ENCODE measurements at places on chromosomes 11 and 22. TPM values are rescaled to one million over a fixed set of nuclear protein-coding genes. Genes with fewer than 3 reads are reported as not detected.

GRM5 gene
- total RNA-seq = not detected

HBD gene
- total RNA-seq = not detected

CENPM gene
- 18.8 TPM for total RNA-seq

HOATZ gene
- total RNA-seq = not detected

- DNase-seq = peak; percentile 46
Measured at GRCh38 chr22:40176921-40177737, 596 bp upstream of the TNRC6B start.

DNA sequence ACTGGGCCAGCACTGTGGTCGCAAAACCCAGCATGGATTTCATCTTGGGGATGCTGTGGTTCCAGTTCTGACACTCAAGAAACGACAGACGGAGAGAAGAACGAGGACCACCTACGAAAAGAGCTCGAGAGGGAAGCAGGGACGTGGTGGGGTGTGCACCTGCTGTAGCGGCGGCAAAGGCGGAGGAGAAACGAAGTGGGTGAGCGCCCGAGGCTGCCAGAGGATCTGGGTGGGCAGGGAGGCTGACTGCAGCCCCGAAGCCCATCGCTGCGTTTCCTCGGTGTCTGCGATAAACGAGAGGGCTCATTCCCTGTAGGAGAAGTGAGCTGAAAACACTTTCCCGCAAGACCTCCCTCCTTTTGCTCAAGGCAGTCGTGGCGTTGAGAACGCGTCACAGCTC lies 246.1 kb downstream of the OR4C45 start:
- DNase-seq = no peak

GRCh38 chr11:125272821-125273220 lies 108.3 kb downstream of the PKNOX2 start:
- no peak for DNase-seq

DNA sequence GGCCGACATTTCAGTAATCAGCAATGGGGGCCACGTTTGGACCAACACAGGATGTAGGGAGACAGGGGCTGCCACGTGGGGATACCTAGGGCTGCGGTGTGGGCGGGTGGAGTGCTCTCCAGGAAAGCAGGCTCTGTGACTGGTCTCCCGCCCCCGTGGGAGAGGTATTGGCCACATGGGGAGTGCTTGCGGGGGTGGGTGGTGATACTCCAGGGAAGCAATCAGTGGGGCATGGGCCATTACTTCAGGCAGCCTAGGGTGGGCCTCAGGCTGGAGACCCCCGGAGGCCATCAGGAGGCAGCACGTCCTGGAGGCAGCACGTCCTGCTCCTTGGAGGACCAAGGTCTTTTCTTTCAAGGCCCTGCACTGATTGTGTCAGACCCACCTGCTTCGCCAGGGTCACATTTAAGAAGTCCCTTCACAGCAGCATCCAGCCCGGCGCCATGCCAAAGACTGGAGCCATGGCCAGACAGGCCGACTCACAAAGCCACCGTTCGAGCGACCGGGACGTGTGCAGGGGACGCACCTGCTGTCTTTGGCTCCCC lies 3.0 kb upstream of the MUC2 start:
- no peak for DNase-seq

- DNase-seq = no peak
Measured at GRCh38 chr11:71245601-71246391, 6.6 kb downstream of the SHANK2 start.

APOL5 gene
- not detected for total RNA-seq

- DNase-seq = no peak
Measured at GRCh38 chr11:64003807-64004589, 17.8 kb downstream of the OTUB1 start.

GRCh38 chr22:34834059-34834458 lies 231.9 kb upstream of the ISX start:
- DNase-seq = no peak

ASCL2 gene
- total RNA-seq = 8.1 TPM

GRCh38 chr11:111795334-111795985 lies 29.3 kb upstream of the PPP2R1B start:
- DNase-seq = no peak

GRK2 gene
- total RNA-seq = 86.8 TPM

IGF2 gene
- 27.6 TPM for total RNA-seq

- no peak for DNase-seq
Measured at GRCh38 chr22:49253656-49254055, 574.0 kb downstream of the BRD1 start.

MPPED2 gene
- 0.64 TPM for total RNA-seq

GRCh38 chr11:78219493-78220217 lies 30.9 kb downstream of the USP35 start:
- DNase-seq = no peak

GRCh38 chr11:121795174-121795573 lies 320.8 kb downstream of the BLID start:
- DNase-seq = no peak

GRCh38 chr11:102620179-102620578 lies 5.0 kb downstream of the MMP20 start:
- DNase-seq = no peak

ART5 gene
- total RNA-seq = not detected

- DNase-seq = no peak
Measured at GRCh38 chr11:120909676-120910416, 114.1 kb upstream of the TBCEL start.

- no peak for DNase-seq
Measured at GRCh38 chr22:48045369-48045768, 1282.9 kb downstream of the TBC1D22A start.

PCNX3 gene
- 53.4 TPM for total RNA-seq

- DNase-seq = no peak
Measured at GRCh38 chr11:17402486-17402885, 14.0 kb upstream of the KCNJ11 start.

TSPAN32 gene
- total RNA-seq = 2.6 TPM

- DNase-seq = peak; percentile 93
Measured at GRCh38 chr22:49936018-49936972, 17.9 kb downstream of the CRELD2 start.

TTLL12 gene
- total RNA-seq = 95.2 TPM

CALCA gene
- total RNA-seq = not detected

All from mucosa of descending colon (tissue), 3 donors.